ENCODE measurements at places on chromosomes 6 and 20.

- no peak for DNase-seq
These were observed 46.0 kb upstream of the IL17A start for GRCh38 chr6:52139985-52140680.

DNA sequence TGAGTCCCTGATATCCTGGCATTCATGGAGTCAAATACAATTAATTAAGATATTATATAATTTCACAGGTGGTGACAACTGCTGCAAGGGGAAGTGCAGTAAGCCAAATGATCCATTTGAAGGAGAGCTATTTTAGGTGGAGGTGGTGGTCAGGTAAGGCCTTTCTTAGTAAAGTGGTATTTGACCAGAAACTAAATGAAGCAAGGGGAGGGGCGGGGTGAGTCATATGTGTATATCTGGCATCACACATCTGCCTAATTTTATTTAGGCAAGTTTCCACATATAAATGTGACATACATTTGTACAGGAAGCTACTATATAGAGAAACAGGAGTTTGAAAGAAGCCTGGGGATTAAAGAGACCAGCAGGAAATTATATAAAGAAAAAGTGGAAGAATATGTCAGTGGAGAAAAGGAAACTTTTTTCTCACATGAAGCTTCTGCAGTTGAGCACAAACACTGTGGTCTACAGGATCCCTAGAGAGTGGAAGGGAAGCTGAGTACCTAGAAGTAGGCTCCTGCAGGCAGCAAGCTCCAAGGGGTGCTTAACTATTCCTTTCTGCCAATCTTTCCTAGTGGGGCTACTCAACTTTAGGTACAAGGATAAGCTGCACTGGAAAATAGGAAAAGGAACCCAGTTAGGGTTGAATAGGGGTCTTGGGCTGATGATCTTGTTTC lies 99.6 kb downstream of the OGFRL1 start:
- no peak for DNase-seq

GRCh38 chr6:67666177-67666964 lies 968.7 kb upstream of the ADGRB3 start:
- DNase-seq = no peak

- no peak for DNase-seq
These were observed 19.0 kb upstream of the TGM2 start for GRCh38 chr20:38184101-38184500.

DNA sequence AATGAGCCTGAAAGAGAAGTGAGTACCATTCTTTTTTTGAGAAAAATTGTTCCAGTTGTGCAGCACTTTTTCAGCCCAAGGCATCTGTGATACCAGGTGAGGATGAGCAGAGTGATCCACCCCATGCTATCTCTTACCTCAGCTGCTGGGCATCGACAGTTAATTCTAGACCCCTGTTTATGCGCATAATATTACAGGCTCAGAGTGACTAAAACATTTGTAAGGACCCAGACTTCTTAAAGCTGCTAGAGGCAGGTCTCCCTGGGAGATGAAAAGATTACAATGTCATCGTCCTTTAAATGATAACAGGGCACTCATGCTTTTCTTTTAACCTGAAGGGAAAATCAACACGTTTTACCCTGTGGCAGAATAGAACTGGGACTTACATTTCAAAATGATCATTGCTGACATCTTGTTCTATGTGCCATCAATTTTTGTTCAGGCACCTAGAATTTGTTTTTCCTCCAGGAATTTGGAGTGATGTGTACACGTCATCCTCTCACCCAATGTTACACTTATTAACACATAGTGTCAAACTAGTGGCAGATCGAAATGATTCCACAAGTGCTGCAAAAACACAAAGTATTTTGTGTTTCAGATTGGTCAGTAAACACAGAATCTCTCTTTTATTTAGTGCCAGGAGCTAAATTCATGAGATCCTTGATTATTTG lies 684.6 kb downstream of the UTRN start:
- no peak for DNase-seq

GRCh38 chr6:41637194-41638001 lies 870 bp upstream of the MDFI start:
- DNase-seq = no peak

All from NCI-H1417 treated with DMSO at 0.1 percent for 48 hours (cell line).